ENCODE measurements at places on chromosomes 6 and 20.

- DNase-seq = no peak
These were observed 387.1 kb upstream of the AGPAT4 start for GRCh38 chr6:161660666-161661571.

- DNase-seq = peak; percentile 76
These were observed 37.1 kb downstream of the IGF2R start for GRCh38 chr6:160005861-160006540.

DNA sequence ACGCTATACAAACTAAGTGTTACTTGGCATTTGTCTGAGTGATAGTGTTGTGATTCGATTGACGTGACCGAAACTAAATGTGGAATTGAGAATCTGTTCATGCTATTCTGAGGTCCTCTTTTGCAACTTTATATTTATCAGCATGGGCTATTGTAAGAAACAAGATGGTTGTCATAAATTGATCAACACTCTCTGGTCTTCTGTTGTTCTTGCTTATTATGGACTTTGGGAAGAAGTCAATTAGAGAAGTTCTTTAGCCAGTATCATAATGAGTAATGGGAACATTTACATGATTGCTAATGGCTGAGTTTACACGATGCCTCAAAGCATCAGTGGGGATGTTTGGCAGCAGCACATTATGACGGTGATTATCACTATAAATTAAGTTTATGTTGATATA lies 195.0 kb downstream of the CD83 start:
- no peak for DNase-seq

DNA sequence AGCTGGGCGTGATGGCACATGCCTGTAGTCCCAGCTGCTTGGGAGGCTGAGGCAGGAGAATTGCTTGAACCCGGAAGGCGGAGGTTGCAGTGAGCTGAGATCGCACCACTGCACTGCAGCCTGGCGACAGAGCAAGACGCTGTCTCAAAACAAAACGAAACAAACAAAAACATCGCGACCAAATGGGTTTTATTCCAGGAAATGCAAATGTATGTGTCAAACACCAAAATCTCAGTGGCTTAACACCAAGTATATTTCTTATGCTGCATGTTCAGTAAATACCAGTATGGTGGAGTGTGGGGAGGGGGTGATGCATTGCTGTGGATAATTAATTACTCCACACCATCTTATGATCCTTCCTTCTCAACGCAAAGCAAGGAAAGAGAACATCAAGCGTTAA lies 28.1 kb downstream of the ACTR5 start:
- no peak for DNase-seq

- DNase-seq = no peak
These were observed 21.6 kb upstream of the TULP4 start for GRCh38 chr6:158290659-158291058.

GRCh38 chr20:57071283-57071731 lies 195.1 kb downstream of the BMP7 start:
- DNase-seq = no peak
